ENCODE measurements at places on chromosomes 3 and 15.

- DNase-seq, result no peak
These were observed 81.0 kb downstream of the ASB7 start for GRCh38 chr15:100683434-100683833.

DNA sequence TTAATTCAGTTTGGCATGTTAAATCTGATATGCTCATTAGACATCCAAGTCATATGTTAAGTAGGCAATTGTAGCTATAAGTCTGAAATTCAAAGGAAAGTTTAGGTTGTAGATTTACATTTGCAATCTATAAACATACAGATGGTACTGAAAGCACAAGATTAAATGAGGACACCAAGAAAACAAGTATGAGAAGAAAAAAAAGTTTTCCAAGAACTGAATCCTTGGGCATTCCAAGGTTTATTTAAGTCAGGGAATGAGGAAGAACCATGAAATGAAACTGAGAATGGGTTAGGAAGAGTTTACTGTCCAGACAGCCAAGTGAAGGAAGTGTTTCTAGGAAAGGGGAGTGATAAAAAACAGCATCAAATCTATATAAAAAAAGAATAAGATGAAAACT lies 756.1 kb upstream of the DPPA4 start:
- no peak for DNase-seq

DNA sequence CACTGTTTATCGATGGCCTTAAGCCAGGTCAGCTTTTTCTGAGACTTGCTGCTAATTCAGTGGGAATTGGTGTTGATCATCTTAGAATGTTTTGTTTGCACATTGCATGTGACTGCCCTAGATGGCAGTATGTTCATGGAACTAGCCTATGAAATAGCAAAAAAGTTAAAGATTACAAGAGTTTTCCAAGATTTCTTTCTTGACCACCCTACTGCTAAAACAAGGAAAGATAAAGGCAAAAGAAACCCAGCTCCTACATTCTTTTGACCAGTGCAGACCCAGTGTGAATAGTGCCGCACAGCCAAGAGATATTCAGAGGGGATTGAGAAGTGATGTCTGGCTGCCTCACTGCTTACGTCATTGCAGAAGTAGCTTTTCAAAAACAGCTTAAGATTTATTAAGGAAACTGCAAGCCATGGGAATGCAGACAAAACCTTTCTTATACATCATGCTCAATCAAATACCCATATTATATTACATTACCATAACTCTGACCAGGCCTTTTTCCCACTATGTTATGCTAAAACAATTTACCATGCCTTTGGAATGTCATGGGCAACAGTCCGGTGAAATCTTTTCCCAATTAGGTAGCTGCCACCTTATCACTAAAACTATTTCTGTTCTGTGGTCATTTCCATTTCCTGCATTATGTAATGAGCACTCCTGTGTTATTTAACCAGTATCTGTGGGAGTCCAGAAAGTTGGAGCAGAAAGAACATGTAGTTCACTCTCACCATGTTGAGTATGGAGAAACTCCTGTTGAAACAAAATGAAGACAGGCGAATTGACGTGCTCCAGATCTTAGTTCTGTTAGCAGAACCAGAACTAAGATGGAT lies 6.0 kb downstream of the PHLDB2 start:
- peak; percentile 38 for DNase-seq

GRCh38 chr3:193168931-193169330 lies 72.1 kb upstream of the PLAAT1 start:
- DNase-seq, result no peak

DNA sequence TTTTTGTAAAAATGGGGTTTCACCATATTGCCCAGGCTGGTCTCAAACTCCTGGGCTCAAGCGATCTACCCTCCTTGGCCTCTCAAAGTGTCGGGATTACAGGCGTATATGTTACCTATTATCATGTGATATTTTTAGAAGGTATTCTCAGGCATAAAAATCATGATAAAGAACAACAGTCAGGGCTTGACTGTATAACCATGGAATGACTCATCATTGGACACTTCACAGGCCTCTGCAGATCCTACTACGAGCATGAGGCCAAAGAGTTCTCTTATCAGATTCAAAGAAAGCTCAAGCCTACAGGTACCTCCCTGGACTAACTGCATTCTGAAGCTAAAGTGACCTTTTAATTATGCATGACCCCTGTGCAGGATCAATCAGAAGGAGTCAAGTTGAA lies 91.7 kb upstream of the PRICKLE2 start:
- peak; percentile 77 for DNase-seq

GRCh38 chr3:74789111-74789510 lies 174.7 kb upstream of the CNTN3 start:
- DNase-seq, result peak; percentile 95

- DNase-seq, result peak; percentile 79
These were observed 67.8 kb downstream of the UBP1 start for GRCh38 chr3:33372218-33373081.

All from bronchial epithelial cell (primary cell).